DMS53 (cell line): ENCODE measurements at places on chromosomes 12 and 14.
A peak's percentile ranks its signal among the peaks of the same experiment; 100 is the strongest.

- DNase-seq = no peak
Observed at GRCh38 chr14:70792939-70793338, 16.4 kb downstream of the MAP3K9 start.

DNA sequence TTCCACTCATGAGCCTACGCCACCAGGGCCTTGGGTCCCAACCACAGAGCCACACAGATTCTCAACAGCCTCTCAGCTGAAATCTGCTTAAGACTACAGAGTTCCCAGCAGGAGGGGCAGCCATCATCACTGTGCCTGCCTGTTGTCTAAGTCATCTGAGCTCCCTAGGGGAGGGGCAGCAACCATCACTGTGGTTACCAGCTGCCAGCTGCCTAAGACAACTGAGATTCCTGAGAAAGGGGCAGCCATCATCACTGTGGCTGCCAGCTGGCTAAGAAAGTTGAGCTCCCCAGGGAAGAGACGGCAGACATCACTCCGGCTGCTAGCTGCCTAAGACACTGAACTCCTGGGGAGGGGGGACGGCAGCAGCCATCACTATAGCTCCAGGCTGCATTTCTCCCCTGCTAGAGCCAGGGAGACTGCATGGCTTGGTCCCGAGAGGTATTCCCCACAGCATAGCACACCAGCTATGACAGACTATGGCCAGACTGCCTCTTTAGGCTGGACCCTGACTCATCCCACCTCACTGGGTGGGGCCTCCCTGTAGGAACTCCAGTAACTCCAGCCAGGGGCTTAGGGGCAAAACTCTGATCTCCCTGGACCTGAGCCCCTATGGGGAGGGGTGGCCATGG lies 37.2 kb upstream of the C14orf132 start:
- no peak for DNase-seq

DNA sequence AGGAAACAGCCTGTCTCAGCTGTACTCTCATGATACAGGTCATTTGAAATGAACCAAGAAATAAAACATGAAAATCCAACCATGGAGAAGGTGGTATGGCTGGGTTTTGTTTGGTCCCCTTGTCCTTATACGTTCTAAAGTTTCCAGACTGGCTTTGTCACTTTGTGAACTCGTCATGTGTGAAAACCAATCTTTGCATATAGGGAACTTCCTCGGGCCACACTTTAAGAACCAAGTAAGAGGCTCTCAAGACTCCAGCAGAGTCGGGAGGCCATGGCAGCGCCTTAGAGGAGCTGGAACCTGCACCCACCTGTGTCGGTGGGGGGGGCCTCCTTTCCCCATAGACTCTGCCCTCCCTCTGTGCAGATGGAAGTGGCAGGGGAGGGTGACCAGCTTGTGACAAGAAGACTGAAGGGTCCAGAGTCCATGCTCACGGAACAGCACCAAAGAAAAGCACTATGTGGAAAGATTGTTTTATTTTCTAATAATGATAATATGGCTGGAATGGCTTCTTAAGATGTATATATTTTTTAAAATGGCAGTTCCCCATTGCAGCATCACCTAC lies 125.3 kb downstream of the ESRRB start:
- DNase-seq = no peak

DNA sequence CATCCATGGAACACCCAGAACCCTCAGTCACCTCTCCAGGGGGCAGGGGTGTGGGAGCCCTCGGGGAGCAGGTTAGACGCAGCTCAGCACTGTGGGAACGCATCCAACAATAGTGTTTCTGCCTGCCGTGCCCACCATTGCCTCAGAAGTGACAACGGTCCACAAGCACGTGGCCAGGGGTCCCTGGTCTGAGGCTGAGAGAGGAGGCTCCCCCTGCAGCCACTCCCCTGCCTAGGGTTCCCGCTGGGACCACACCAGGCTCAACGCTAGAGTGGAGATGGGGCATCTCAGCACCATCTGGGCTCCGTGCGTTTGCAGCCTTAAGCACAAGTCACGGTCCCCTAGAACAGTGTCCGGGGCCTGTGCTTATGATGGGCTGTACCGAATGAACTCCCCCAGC lies 62.7 kb downstream of the TESC start:
- no peak for DNase-seq

- no peak for DNase-seq
Observed at GRCh38 chr14:52877628-52878027, 73.2 kb downstream of the FERMT2 start.

DNA sequence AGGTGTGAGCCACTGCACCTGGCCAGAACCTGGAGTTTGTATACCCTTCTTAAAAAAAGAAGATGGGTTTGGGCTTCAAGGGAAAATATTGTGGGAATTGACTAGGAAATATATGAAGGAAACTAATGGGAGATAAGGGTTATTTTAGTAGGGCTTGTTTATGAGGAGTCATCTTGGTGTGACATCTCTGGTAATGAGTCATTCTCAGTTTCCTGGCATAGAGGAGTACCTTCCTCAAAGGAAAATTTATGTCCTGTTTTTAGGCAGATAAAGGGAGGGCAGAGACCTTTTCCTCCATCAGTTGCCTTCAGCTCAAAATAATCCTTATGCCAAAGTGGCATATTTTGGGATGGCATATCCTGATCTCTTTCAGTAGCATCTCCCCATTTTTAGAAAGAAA lies 30.6 kb upstream of the NFKBIA start:
- peak; percentile 14 for DNase-seq

DNA sequence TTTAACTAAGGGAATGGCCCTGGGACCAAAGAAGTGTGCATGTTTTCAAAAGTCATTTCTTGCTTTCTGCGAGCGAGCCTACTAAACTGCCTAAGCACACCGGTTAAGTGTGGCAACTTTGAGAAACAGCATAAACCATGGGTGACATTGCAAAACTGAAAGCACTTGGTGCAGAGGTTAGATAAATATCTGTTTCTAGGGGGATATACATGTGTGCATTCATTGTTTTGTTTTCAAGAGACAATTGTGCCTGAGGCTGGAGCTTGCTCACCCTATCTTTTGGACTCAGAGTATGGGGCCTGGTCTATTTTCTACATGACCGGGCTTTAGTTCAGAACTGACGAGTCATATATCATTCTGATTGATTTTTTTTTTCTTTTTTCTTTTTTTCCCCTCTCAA lies 923.4 kb downstream of the NRXN3 start:
- DNase-seq = no peak

DNA sequence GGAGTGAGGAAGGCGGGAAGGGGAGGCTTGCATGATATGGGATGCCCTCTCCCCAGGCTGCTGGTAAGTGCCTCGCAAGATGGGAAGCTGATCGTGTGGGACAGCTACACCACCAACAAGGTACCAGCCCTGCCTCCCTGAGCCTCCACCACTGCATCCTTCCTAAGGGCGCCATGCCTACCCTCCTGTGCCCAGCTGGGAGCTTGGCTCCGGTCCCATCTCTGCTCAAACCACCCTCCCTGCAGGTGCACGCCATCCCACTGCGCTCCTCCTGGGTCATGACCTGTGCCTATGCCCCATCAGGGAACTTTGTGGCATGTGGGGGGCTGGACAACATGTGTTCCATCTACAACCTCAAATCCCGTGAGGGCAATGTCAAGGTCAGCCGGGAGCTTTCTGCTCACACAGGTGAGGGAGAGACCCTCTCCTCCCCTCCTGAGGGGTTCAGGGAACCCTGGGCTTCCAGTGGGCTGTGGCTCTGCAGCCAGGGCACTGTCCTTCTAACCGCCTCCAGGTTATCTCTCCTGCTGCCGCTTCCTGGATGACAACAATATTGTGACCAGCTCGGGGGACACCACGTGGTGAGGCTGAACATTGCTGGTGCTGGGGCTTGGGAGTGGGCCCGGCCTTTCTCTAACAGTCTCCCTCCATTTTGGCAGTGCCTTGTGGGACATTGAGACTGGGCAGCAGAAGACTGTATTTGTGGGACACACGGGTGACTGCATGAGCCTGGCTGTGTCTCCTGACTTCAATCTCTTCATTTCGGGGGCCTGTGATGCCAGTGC lies 2.6 kb downstream of the GNB3 start:
- DNase-seq = peak; percentile 80

GRCh38 chr14:89309670-89310177 lies 107.3 kb downstream of the FOXN3 start:
- DNase-seq = no peak

DNA sequence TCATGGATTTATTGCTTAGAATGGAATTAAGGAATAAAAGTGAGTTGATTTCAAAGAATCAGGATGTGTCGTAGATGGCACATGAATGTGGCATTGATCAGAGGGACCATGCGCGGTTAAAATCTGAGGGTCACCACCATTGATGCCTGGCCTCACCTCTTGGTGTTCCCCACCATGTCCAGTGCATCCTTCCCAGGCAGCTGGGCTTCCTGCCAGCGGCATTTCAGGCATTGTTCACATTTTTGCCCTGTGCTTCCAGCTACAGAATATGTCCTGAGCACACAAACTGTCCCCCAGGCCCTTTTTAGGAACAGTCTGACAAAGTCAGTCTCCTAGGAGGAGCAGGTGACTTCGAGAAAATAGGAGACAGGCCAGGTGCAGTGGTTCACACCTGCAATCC lies 42.0 kb upstream of the TSPAN9 start:
- no peak for DNase-seq

GRCh38 chr12:73632661-73633060 lies 905.0 kb upstream of the ATXN7L3B start:
- no peak for DNase-seq

DNA sequence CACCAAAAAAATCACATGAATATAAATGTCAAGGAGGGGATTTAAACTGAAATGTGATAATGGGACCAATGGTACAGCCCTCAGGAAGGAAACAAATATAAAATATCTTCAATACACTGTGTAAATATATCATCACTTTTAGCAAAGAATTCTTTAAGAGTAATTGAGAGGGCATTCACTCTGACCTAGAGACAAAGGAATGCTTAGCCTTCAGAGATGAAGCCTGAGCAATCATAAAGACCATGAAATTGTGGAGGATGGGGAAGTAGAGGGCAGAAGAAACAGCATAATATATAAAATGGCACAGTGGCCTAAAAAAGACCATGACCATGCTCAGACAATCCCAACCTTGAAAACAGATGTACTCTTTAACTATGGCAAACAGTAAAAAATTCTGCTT lies 20.4 kb downstream of the YAF2 start:
- peak; percentile 33 for DNase-seq

GRCh38 chr14:54672688-54673087 lies 105.8 kb downstream of the SAMD4A start:
- DNase-seq = no peak

DNA sequence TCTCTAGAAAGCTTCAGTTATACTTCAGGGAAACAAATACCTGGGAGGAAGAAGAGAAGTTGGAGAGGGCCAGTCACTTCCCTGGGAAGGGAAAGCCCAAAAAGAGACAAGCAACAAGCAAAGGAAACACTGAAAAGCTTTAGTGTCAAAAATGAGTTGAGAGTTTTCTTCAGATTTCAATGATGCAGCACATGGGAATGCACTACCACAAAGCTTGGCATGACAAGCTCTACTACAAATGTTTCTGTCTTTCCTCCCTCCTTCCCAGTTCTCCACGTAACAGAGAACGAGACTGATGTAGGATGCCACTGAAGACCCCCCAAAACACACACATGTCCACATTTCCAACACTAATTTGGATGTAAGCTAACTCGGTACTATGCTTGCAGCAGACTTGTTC lies 26.8 kb upstream of the ADAMTS20 start:
- no peak for DNase-seq

GRCh38 chr14:33404054-33404453 lies 465.4 kb downstream of the NPAS3 start:
- no peak for DNase-seq

DNA sequence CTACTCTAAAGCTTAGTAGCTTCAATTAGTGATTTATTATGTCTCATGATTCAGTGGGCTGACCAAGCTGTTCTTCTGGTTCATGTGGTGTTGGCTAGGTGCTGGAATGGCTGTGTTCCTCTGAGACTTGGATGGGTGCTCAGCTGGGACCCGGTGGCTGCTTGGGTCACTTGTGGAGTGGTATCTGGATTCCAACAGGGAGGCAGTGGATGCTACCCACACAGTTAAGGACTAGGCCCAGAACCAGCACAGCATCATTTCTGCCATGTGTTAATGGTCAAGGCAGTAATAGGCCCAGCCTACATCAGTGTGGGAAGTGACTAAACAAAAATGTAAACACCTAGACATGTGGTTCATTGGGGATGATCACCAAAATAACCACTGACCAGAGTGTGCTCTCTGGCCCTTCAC lies 72.2 kb downstream of the FGD4 start:
- no peak for DNase-seq

- no peak for DNase-seq
Observed at GRCh38 chr14:50785457-50786063, 45.4 kb downstream of the NIN start.

GRCh38 chr12:111869671-111870070 lies 27.6 kb downstream of the MAPKAPK5 start:
- DNase-seq = no peak

GRCh38 chr12:116150001-116150400 lies 127.5 kb downstream of the MED13L start:
- no peak for DNase-seq

DNA sequence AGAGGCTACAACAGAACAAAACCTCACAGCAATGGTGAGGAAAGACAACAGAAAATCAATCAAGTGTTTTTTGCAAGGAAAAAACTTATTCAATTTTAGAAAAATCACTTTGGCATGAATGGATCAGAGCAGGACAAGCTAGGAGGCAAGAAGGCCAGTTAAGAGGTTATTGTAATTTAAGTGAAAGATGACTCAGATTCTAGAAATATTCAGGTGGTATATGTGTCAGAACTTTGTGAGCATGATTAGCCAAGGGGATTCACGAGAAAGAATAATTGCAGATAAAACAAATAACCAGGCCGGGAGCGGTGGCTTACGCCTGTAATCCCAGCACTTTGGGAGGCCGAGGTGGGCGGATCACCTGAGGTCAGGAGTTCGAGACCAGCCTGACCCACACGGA lies 12.7 kb downstream of the GCH1 start:
- no peak for DNase-seq

GRCh38 chr14:25080682-25081081 lies 30.7 kb upstream of the STXBP6 start:
- no peak for DNase-seq

DNA sequence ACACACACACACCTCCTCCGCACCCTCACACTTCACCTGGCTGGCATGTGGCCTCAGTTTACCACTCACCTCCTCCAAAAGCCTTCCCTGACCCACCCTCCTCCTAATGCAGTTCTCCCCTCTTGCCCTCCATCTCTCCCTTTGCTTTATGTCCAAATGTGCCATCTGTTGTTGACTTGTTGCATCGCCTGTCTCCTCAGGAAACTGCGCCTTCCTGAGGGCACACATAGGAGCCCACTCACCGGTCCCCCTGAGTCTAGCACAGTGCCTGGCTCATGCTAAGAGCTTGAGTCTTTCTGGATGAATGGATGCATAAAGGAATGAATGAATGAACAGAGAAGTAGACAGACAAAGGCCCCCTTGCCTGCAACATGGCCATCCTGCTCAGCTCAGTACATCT lies 34.0 kb downstream of the MVK start:
- DNase-seq = no peak

GRCh38 chr14:92792885-92793284 lies 1.2 kb upstream of the GOLGA5 start:
- DNase-seq = peak; percentile 39

- no peak for DNase-seq
Observed at GRCh38 chr14:38592764-38593442, 337.0 kb upstream of the CLEC14A start.
